ENCODE measurements at places on chromosomes 16 and 17.

DNA sequence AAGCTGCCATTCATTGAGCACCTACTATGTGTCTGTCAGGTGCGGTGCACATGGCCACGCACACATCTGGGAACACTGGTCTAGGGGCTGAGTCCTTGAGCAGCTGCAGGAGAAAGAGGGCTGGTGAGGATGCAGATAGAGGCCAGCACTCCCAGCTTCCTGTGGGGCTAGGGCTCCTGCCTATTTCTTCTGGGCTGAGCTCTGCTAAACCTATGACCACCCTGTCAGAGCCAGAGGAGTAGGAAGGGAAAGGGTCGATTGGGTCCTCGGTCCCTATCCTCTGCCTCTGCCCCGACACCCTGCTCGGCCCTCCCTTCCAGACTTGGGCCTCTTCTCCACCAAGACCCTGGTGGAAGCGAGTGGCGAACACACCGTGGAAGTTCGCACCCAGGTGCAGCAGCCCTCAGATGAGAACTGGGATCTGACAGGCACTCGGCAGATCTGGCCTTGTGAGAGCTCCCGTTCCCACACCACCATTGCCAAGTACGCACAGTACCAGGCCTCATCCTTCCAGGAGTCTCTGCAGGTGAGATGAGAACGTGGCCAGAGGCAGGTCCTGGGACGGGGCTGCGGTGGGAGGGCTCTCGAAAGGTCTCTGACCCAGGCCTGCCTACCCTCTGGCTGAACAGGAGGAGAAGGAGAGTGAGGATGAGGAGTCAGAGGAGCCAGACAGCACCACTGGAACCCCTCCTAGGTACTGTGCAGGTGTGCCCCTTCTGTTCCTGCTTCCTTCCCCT lies 4.0 kb upstream of the TMEM88 start:
- no peak for DNase-seq

- DNase-seq: no peak
These were observed 51.2 kb downstream of the SNX29 start for GRCh38 chr16:12027558-12028287.

- DNase-seq: no peak
These were observed 289.0 kb upstream of the XYLT1 start for GRCh38 chr16:17759451-17760390.

GRCh38 chr16:65119435-65119834 lies 2.4 kb downstream of the CDH11 start:
- DNase-seq: no peak

- DNase-seq: no peak
These were observed 331.9 kb downstream of the FOXL1 start for GRCh38 chr16:86910161-86910769.

- DNase-seq: peak; percentile 67
These were observed 206.2 kb downstream of the PRKCB start for GRCh38 chr16:24041834-24042631.

- no peak for DNase-seq
These were observed 19.7 kb downstream of the MAP3K3 start for GRCh38 chr17:63641692-63642448.

DNA sequence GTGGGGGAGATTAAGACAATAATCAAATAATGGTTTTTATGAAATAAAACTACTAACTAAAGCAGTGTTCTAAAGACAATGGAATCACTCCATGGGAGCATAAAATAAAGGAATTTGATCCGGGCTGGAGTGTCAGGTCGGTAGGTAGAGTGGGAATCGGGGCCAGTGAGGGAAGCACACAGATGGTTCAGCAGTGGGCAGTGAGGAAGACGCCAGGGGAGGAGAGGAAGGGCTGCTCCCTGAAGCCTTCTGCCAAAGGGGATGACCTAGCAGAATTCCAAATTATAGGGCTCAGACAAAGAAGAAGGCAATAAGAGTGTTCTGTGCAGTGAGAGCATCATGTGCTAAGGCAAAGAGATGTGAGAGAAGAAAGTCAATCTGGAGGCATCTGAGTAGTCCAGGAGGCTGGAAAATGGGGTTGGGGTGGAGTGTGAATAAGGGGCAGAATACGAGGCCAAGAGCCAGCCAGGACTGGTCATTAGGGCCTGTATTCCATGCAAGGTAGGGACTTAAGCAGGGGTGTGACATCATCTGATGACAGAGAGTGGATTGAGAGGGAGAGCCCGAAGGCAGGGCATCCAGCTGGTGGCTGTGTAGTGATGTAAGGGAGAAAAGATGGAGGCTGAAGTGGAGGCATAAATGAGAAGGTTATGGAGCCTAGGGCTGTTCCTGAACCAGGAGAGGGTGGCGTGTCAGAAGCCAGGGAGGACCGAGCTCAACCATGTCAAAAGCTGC lies 137.6 kb downstream of the COPRS start:
- no peak for DNase-seq

DNA sequence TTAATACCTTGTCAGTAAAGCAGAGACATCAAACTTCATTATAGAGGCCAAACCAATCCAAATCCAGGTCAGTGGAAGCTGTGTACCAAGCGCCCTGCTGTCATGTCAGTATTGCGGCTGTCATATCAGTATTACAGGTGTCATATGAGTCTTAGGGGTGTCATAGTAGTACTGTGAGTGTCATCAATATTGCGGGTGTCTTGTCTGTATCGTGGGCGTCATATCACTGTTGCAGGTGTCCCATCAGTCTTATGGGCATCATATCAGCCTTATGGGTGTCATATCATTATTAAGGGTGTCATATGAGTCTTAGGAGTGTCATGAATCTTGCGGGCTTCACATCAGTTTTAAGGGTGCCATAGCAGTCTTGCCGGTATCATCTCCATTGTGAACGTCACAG lies 6.0 kb upstream of the PRDM7 start:
- no peak for DNase-seq

- no peak for DNase-seq
These were observed 74.1 kb downstream of the MYH11 start for GRCh38 chr16:15782573-15783365.

GRCh38 chr16:49931916-49932315 lies 76.0 kb upstream of the ZNF423 start:
- no peak for DNase-seq
